ENCODE measurements at places on chromosomes 13 and 19.

GRCh38 chr13:20349564-20350381 is 117.7 kb upstream of the GJB6 start:
- DNase-seq, result no peak

DNA sequence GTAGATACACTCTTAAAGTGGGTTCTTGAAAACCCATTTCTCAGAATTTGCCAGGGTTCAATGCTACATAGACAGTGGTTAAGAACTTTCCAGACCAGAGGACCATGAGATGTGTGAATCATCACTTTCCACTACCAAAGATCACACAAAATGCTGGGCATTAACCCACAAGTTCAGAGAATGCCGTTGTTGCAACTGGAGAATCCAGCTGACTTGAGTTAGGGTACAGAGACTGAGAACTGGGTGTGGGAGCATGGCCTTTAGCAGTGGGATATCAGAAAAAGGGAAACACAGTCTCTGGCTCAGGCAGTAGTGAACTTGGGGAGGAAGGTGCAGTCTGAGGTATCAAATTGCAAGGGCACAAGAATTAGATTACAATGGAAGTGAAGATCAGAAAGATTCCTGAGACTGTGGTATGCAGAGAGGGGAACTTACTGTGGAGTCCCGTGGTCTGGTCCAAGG is 51.5 kb upstream of the WDFY2 start:
- no peak for DNase-seq

DNA sequence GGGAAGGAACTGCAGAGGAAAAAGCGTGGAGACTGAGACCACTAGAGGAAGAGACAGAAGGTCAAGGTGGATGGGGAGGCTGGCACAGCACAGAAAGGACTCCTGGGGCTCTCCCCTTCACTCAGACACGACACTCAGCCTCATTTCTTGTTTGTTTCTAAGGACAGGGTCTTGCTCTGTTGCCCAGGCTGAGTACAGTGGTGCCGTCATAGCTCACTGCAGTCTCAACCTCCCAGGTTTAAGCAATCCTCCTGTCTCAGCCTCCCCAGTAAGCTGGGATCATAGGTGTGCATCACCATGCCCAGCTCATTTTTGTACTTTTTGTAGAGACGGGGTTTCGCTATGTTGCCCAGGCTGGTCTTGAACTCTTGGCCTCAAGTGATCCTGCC is 11.4 kb upstream of the SEMA6B start:
- DNase-seq, result no peak

DNA sequence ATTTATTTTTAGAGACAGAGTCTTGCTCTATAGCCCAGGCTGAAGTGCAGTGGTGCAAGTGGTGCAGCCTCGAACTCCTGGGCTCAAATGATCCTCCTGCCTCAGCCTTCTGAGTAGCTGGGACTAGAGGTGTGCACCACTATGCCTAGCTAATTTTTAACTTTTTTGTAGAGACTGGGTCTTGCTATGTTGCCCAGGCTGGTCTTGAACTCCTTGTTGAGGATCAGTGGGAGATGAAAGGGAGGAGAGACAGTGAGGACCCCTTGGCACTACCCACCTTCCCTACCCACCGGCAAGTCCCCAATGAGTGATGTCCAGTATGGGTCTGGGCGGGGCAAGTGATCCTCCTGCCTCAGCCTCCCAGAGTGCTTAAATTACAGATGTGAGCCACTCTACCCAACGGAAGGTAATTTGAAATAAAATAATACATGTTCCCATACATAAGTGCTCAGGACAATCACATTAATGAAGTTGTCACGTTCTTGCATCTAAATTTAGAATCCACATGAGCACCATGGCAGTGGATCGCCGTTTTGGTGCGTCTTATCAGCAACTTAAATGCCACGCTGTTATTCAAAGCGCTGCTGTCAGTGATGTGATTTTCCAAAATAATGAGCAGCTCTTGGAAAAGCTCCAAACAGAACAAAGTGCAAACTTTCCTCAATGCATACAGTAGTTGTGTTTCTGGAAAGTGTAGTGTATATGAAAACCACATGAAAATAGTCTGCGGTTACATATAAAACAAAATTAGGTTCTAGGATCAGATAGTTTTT is 5.9 kb upstream of the ARL11 start:
- DNase-seq, result no peak

- no peak for DNase-seq
These were observed 1.1 kb upstream of the C19orf85 start for GRCh38 chr19:55465460-55466240.

DNA sequence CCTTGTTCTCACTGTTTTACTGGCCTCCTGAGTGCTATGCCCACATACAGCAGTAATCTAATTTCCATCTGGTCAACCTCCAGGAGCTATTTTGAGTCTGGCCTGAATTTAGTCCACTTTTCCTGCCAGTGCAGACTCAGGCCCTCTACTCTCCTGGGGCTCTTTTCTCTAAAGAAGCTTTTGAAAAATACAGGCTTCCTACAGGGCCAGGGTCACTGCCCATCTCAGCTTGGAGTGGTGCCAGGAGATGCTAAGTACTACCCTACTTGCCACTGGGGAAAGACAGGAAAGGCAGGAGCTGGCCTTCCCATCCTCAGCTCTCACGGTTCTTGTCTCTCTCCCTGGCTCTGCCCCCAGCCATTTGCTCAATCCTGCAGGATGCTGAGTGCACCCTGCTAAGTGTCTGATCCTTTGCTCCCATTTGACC is 101.7 kb upstream of the SERP2 start:
- no peak for DNase-seq

All from NCI-H187 treated with DMSO at 0.1 percent for 48 hours (cell line).